Stimulated activated CD8-positive, alpha-beta memory T cell treated with anti-CD3 and anti-CD28 coated beads, Interleukin-4, amount 100 ng/mL, for 48 hours (primary cell): ENCODE measurements at places on chromosomes 7 and 10.

- no peak for DNase-seq
Measured at GRCh38 chr7:90425376-90425775, 22.1 kb downstream of the CLDN12 start.

GRCh38 chr7:84720456-84721097, 466.3 kb downstream of the SEMA3D start:
- no peak for DNase-seq

DNA sequence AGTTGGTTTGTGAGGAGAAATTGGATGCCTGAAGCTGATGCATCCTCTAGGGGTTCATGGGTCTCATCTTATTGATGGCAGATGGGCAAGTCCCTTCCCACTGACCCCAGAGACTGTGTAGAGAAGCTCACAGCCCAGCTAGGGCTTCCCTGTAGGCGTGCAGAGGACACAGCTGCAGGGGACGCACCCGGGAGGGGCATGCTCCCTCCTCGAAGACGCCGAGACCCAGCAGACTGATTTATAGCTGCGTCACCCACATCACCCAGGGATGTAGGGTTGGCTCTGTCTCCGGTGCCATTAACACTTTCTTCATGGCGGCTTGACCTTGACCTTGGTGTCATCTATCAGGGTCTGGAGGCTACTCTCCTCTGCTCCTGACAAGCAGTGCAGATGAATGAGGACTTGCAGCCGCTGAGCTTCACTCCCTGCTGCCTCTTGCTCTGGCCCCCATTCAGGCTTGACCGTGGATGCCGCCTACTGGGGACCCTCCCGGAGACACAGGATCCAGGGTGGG, 549.7 kb downstream of the TCERG1L start:
- DNase-seq = no peak

DNA sequence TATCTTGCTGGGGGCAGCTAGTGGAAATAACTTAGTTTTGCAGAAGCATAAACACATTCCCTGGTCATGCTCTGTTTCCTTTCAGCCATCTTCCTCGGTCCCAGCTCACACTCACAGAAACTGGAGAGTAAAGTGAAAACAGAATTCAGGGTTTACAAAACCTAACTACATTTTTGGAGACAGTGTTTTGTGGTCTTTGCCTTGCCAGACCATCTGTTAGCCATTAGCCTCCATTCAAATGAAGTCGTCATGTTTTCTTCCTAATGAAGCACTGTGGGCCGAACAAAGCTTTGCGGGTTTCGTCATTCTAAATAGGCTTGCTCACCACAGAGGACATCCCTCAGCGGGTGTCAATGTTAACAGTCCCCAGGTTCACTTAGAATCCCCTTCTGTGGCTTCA, 214.6 kb upstream of the TMEM72 start:
- DNase-seq = no peak

DNA sequence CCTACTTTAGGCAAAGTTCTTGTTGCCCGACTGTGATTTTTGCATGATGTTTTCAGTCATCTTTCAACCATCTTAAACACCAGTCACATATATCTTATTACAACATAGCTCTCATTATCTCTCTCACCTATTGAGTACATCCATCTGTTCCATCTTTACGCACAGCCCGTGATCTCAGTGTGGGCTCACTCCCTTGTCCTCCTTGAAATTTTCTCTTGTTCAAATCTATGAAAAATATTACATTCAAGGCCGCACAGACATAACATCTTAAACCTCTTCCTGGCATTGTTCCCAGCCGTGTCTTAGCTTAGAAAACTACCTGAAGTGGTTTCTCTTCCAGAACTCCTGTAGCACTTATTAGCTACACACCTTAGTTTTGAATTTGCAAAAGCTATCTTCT, 32.6 kb downstream of the NET1 start:
- no peak for DNase-seq

GRCh38 chr7:95736635-95737034, 35.7 kb upstream of the DYNC1I1 start:
- no peak for DNase-seq

- no peak for DNase-seq
Measured at GRCh38 chr10:47176903-47177868, 122.8 kb upstream of the GDF10 start.

DNA sequence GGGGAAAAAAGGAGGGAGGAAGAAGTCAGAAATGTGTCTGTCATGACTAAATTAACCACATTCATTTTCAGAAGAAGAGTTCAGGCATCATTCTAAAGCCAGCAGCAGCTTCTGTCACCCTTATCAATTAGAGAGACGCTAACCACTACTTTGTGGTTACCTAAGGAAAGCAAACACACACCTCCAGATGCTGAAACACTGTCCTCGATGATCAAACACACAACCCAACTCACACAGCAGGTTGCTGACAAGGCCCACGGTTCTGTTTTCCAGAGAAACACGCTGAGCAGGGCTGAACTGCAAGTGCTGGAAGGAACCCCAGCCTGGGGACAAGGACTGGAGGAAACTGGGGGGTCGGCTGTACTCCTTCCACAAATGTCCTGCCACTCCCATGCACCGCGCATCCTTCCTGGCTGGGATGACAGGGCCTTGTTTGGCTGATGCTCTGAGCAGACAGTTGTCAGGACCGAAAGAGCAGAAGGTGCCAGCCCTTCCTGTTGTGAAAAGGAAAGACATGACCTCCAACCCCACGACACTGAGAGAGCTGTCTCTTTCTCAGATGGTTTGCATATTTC, 36.6 kb downstream of the PRKCQ start:
- peak; percentile 72 for DNase-seq

GRCh38 chr7:30595436-30596013, 847 bp downstream of the GARS1 start:
- no peak for DNase-seq

- DNase-seq = no peak
Measured at GRCh38 chr7:83970081-83970480, 224.5 kb downstream of the SEMA3A start.

DNA sequence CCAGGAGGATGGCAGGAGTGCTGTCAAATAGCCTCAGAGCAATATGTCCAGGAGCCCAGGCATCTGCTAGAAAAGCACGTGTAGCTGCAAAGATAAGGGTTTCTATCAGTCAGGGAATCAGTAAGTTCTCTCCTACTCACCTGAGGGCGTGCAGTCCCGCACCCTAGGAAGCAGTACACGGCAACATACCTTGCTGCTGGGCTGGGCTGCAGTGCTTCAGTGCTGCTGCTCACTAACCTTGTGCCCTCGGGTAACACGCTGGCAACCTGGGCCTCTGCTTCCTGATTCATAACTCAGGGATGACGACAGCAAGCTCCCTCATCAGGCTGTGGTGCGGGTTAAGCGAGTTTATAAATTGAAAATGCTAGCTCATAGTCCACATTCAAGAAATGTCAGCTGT, 29.5 kb upstream of the CCNY start:
- DNase-seq = no peak

DNA sequence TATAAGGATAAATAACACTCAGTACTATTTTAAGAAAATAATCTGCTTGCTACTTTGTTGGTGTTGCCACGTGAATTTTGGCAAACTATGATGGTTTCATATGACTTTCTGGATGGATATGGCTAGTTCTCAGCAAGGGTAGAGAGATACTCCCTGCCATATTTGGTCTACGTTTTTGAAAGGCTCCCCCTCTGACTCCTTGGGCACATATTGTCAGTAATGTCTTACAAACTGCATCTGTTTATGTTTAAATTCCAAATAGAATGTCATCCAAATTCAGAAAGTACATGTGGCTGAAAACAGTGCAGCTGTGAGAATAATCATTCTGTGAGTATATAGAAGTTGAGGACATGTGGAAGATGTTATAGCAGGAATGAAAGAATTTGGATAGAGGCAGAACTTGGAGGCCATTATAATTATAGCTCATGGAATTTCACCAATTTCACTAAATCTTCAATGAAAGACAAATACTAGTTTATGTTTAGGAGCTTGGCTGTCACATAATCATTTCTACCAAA, 107.8 kb downstream of the SRI start:
- DNase-seq = no peak

- no peak for DNase-seq
Measured at GRCh38 chr10:15817409-15818046, 42.8 kb downstream of the MINDY3 start.

DNA sequence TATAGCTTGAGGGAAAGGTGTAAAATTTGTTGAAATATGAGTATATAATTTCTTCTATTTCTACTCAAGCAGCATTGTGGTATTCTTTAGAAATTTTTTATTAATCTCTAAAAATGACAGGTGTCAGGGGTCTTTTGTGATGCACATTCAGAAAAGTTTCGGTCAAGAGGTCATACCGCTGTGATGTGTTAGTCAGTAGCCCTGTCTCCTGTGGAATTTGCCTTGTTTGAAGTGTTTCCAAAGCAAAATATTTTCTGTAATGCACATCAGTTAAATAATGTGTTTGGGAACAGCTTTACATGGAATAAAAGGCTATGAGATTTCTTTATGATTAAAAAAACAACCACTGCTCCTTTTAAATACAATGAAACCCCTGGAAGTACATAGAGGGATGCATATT, 35.8 kb downstream of the FOXP2 start:
- no peak for DNase-seq

DNA sequence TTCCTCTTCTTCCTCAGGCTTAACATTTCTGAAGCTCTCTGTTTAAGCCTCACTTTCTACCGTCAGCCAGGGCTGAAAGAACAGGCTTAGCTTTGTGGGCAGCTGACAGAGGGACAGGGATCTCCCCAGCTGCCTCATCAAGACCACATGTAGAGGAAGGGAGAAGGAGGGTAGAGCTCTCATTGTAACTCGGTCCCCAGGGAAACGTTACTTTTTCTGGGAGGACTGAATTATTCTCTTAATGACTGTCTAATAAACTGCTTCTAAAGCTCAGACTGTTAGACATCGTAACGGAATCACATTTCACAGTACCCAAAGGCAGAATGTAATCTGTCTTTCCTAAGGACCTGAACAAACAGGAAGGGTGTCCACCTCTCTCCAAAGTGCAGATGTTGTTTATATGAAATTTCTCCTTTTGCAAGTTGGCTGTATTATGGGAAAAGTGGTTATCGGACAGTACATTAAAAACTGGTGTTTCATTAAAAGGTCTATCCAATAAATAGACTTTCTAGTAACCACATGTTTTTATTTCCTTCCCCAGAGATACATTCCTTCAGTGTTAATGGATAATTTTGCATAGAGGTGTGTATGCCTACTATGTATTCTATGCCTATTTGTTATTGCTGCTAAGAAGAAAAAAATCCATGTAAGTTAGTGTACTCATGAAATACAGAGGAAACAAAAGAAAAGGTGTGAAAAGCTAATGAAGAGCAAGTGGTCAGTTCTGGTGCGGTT, 144.2 kb downstream of the CTTNBP2 start:
- DNase-seq = no peak

DNA sequence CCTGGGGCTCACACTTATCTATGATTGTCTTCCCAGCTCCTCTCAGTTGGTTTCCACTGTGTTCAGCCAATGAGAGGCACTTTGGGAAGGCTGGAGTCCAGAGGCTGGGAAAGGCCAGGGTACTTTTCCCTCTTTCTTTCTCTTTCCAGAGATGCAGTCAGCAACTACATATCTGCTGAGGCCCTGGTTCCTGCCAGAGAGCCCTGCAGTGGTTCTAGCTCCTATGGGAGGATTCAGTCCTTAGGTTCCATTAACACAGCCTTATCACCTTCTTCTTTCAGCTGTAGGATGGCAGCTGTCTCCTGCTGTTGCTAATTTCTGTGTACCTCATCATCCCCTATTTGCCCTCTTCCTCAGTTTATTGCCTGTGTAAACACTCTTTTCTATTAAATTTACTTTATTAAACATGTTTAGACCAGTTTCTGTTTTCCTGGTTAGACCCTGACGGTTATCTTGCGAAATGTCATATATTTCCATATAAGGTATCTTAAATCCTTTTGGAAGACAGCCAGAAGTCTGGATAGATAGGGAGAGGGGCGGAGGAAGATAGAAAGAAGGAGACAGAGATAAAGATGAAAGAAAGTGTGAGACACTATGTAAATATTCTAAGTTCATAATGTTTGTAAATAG, 100.3 kb downstream of the HGF start:
- DNase-seq = no peak

DNA sequence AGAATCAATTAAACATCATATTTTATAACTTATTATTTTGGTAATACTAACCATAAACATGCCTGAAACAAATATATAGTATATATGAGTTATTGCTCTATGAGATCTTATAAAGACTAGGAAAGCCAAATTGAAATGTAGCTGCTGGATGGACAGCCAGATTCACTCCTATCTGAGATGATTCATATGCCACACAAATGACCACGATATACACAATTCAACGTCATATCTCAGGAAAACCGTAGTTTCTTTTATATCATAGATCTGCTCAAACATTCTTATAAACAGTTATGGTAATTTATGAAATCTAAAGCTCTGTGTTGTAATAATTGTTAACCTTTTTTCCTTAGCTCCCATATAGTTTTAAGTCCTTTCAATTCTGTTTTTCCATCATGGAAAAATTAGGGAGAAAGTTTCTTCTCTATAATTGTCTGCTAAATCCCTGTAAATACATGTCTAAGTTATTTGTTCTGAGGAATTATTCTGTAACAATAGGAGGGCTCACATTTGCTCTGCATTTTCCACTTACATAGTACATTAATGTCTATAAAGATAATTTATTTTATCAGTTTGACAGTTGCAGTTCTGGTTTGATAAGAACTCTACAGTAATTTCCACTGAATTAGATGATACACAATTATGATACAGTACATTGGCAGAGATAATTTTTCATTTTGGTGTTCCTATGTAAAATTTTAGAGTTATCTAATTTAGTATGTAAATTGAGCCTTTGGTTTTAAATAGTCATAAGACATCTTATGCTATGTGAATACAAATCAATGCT, 42.7 kb downstream of the GNAT3 start:
- DNase-seq = no peak
